ENCODE measurements at places on chromosomes 4 and X. TPM values are rescaled to one million over a fixed set of nuclear protein-coding genes. Genes with fewer than 3 reads are reported as not detected.

Gene SCFD2
- 8.4 TPM for total RNA-seq

Gene GAGE12H
- not detected for total RNA-seq

GRCh38 chr4:187552781-187553180 lies 442.8 kb upstream of the ZFP42 start:
- no peak for DNase-seq

Gene RAB40AL
- total RNA-seq: not detected

DNA sequence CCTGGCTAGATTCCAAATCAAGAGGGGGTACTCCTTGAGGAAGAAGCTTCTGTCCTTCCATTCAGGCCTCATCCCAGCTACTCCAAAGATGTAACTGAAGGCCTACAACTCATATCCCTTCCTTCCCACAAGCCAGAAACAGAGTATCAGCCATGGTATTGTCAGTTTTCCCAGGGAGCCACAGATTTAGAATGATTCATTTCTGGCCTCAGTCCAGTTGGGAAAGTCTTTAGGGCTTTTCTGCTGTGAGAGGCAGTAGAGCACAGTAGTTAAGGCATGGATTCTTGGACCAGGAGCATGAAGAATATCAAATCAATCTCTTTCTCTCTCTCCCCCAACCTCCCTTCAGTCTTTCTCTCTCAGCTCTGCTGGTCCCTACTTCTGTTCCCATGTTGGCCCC lies 505.0 kb downstream of the BCOR start:
- DNase-seq: no peak

Gene GDPD2
- total RNA-seq: 0.07 TPM

DNA sequence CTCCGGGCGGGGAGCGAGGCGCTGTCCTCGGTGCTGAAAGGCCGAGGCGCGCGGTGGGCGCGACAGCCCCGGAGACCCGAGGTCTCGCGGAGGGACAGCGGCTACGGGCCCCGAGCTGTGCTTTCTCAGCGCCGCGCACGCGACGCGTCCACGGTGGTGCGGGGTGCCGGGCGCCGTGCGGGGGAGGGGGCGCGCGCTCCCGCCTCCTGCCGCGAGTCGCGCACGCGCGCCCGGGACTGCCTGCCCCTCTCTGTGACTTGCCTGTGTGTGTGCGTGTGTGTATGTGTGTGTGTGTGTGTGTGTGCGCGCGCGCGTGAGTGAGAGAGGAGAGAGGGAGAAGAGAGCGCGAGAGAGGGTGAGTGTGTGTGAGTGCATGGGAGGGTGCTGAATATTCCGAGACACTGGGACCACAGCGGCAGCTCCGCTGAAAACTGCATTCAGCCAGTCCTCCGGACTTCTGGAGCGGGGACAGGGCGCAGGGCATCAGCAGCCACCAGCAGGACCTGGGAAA lies at the start of gene GRIA2:
Gene GRIA2 (plus strand): TSS at position 358 of the 511 bp plus-strand sequence. CDS start 315 bp downstream, outside the sequence.
- no peak for DNase-seq

DNA sequence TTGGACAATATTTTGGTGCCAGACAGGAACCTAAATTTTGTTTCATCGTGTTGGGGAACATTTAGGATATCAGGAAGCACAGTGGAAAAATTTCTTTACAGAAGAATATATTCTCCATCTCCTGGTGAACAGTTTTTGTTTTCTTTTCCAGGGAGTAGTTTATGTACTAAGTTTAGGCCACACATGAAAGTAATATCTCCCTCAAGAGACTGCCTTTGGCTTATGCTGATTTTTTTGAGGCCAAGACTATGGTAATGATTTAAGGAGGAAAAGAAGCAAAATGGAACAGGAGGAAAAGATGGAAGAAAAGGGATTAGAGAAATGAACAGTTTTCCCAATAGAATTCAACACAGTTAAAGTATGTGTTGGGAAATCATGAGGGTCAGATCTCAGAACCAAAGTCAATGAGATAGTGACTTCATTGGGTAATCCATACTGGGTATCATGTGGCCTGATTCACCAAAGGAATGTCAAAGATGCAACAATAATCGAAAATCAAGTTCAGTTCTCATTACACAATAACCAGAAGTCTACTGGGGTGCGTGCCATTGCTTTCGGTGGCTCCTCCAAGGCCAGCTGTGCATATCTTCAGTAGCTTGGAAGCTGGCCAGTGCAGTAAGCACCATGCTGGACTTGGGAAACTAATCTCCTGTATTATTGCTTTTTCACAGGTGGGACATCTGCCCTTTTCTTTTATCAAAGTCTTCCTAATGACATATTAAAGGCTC lies 234.8 kb downstream of the COL25A1 start:
- DNase-seq: no peak

Gene SMIM10L2A
- total RNA-seq: 3.8 TPM
